ENCODE measurements at places on chromosomes 16 and 17.
A peak's percentile ranks its signal among the peaks of the same experiment; 100 is the strongest.

GRCh38 chr17:56510554-56511342 is 82.8 kb upstream of the NOG start:
- no peak for DNase-seq

DNA sequence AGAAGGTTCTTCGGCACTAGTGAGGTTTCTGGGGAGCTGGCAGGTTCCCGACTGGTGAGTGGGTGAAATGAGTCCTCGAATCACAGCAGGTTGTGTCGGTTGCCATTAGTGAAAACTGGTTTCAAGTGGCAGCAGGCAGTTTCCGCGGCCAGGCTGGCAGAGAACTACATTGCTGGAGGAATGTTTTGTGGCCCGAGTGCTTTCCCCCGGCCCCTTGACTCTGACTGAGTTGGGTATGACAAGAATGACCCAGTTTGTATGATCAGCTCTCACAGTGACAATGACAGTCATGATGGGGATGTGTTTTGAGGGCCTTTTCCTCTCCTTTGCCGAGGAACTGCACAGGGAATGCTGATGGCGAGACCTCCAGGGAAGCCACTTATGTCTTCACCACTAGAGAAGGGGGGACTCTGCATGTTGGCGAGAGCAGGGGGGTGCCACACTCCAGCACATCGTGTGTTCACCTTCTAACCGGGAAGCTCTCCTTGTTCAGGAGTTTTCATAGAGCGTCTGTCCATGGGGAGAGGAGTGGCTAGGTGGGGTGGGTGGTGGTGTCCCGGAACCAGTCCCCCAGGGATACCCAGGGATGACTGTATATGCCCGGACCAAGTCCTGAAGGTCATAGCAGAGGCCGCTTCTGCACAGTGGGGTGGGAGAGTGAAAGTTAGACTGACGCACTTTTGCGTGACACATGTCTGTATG is 206.0 kb upstream of the CHMP6 start:
- peak; percentile 64 for DNase-seq

DNA sequence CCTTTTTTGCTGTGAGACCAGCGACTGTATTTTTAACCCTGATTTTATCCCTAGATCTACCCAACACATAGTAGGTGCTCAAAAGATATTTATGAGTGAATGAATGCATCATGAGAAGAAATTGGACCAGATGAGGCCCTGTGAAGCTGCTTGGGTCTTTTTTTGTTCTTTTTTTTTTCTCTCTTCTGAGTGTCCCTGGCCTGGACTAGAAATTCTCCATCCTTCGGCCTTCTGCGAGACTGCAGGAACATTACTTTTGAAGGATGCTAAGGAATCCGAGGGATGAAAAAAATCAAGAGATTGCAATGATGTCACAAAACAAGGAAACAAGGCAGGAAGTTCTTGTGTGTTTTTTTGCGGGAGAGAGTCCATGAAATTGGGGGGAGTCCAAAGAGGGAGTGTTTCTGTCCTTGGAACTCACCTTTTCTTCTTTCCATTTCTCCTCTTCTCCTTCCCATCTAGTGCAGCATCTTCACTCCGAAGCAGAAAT is 560 bp upstream of the RUSF1 start:
- no peak for DNase-seq

DNA sequence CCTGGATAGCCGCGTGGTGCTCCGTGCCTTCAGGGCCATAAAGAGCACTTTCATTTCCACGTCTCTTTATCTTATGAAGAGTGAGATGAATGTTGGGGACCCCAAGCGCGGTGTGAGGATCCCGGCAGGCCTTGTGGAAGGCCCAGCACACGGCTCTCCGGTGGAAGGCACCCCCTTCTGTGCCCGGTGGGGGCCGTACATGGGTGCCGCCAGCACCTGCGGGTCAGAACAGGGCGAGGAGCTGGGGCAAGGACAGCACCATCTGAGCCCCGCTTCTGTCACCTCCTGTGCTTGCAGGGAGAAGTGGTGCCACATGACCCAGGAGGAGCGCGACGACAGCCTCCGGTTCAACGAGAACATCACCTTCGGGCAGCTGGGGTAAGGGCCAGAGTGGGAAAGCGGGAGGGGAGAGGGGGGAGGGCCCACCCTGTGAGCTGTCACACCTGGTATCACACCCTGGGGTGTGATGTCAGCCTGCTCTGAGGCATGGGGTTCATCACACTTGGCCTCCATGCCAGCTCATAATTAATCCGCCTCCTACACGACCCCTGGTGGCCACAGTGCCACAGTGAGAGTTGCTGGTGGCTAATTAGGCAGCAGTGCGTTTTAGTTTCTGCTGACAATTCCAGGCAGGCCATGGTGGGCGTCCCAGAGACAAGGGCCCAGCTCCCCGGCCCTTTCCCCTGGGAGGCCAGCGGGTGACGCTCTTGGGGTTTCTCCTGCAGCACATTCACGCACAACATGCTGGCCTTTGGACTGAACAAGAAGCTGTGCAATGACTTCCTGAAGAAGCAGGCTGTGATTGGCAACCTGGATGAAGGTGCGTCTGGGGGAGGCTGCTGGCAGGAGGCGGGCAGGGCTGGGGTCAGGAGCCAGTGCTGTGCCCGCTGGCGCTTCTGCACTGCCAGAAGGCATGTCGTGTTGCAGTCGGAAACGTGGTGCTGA is 25.7 kb downstream of the CIBAR2 start:
- DNase-seq, result peak; percentile 81

GRCh38 chr17:80892900-80893603 is 98.6 kb upstream of the CHMP6 start:
- DNase-seq, result peak; percentile 80

GRCh38 chr16:56257666-56258342 is 66.5 kb downstream of the GNAO1 start:
- DNase-seq, result no peak

GRCh38 chr16:49556606-49557446 is 183.2 kb downstream of the C16orf78 start:
- DNase-seq, result no peak

DNA sequence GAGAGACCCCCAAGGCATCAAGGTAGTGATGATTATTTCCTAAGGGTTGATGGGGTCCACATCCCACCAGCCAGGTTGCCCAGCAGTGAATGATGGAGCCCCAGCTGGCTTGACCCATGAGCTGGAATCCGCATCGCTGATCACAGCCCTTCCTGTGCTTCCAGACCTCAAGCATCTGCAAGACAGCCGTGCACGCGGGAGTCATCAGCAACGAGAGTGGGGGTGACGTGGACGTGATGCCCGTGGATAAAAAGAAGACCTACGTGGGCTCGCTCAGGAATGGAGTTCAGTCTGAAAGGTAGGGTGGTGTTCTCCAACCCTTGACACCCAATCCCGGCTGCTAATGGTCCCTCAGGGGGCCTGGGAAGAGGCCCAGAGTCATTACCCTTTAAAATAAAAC is 69.3 kb downstream of the CRISPLD2 start:
- DNase-seq, result no peak

DNA sequence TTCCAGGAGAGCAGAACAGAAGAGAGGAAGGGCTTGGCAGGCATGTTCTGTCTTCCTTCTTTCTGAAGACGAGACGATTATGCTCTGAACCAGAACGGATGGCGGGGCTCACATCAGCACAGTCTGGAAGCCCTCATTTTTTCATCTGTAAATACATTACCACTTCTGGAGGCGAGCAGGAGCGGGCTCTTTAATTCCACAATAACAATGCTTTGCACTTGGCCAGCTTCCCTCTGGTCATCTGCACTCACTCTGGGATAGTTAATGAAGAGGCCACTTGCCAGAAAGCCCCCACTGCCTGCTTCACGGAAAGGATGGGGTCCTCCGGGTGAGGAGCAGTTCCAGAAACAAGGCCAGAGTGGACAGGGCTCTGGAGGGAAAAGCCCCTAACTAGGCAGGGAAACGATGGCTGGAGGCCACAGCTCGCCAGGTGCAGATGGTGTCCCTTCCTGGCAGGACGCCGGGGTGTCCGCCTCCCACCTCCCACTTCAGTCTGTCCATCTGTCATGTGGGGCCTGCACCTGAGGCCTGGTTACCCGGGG is 13.1 kb upstream of the BCAR1 start:
- DNase-seq, result no peak

DNA sequence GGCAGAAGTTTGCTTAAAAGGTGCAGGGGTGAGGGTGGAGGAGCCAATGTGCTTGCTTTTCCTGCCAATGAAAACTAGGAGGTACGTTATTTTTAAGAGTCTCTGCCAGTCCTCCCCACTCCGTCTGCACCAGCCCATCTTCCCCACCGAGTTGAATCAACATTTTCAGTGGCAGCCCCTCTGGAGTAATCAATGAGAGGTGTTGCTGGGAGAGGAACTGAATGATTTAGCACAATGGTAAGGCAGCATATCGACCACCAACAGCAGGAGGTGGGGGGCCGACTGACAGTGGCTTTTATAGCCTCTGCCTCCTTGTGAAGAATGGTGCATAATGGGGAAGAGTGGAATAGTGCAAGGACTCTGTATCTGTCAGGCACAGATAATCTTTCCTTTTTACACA is 1465.0 kb upstream of the GOT2 start:
- DNase-seq, result no peak

DNA sequence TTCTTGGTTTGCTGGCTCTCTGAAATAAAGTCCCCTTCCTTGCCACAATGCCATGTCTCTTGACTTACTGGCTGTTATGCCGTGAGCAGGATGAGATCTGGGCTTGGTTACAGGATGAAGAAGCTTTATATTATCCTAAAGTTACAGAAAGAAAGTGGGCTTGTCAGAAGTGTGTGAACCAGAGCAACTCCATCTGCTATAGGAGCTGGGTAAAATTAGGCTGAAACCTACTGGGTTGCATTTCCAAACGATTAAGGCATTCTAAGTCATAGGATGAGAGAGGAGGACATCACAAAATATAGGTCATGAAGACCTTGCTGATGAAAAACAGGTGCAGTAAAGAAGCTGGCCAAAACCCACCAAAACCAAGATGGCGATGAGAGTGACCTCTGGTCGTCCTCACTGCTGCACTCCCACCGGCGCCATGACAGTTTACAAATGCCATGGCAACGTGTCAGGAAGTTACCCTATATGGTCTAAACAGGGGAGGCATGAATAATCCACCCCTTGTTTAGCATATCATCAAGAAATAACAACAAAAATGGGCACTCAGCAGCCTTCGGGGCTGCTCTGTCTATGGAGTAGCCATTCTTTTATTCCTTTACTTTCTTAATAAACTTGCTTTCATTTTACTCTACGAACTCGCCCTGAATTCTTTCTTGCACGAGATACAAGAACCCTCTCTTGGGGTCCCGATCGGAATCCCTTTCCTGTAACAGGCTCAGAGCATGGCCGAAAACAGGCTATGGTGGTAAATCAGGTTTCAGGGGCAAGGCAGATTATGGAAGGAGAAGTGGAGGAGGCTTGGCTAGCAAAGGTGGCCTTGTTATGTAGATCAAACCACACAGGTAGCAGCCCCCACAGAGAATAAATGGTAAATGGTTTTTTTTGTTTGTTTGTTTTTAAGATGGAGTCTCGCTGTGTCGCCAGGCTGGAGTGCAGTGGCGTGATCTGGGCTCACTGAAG is 81.3 kb upstream of the C16orf82 start:
- DNase-seq, result no peak

DNA sequence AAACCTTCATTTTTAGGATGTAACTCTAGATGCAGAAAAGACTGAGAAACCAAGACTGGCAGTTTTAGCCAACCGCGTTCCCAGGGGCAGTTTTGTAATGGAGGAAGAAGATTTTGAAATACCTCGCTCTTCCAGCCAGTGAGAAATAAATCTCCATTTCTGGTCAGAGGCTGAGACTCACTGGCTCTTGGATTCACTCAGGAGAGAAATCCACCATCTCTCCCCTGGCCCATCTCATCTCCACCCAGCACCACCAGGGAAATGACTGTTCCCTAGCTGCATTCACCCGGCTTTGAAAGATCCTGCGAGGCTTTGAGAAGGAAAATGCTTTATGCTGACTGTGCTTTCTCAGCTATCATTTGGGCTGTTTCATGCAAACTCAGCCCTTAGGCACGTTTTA is 185.2 kb downstream of the SOX9 start:
- no peak for DNase-seq

DNA sequence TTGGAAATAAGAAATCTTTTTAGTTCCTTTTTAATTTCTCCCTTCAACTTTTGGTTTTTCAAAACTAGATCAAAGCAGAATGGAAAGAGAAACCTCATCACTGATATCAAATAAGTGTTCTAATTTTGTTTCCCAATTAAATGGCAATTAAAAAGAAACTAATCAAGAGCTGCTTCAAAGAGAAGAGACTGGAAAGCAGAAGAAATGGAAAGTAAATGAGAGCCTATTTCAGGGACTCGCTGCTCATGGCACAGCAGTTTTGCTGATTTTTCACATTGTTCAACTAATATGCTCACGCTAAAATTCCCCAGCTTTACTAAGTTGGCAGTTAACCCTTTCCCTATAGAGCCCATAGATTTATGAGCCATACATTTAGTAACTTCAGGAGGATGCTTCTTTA is 6.5 kb downstream of the NMT1 start:
- no peak for DNase-seq

- no peak for DNase-seq
Observed at GRCh38 chr16:50445621-50446555, 77.1 kb upstream of the BRD7 start.

DNA sequence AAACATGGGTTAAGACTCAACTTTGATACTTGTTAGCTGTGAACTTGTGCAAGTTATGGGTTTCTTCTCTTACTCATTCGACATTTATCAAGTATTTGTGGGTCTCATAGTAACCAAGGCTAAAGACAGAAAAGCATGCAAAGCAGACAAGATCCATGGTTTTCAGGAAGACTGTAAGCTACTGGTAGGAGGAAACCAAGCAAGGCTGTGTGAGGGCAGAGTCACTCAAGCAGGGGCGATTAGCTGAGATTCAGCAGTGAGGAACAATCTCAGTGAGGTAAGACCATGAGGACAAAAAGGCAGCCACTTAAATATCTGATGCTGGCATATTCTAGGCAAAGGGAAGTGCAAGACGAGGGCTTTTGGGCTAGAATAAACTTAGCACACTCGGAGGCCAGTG is 29.5 kb downstream of the MBTD1 start:
- DNase-seq, result no peak

GRCh38 chr17:82493226-82493781 is 26.2 kb upstream of the FOXK2 start:
- no peak for DNase-seq

DNA sequence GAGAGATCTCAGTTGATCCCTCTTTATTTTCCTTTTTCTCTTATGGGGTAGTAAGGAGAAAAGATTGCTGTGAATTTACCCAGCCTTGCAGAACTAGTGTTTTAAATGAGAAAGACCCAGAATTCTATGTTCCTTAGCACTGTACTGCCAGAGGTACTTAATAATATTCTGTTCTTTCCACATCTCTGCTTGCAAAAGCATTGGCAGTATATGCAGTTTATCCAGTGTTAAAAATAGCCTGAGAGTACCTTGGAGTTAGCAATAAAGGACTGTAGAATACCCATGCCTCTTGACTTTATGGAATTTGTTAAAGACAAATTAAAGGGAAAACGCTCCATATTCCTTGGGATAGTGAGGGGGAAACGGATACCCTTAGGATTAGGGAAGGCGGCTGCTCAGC is 11.9 kb downstream of the SLC7A6 start:
- no peak for DNase-seq

- no peak for DNase-seq
Observed at GRCh38 chr17:44214896-44215295, 4.6 kb downstream of the UBTF start.

Data from activated CD4-positive, alpha-beta T cell treated with anti-CD3 and anti-CD28 coated beads, Interleukin-2, Interleukin-6, amounts not matched to agents 100 ng/mL and 50 ng/mL, durations not matched to agents 16 hours and 8 hours (primary cell).